T-cell (primary cell): ENCODE measurements at places on chromosomes 11 and 22. TPM values are rescaled to one million over a fixed set of nuclear protein-coding genes. Genes with fewer than 3 reads are reported as not detected.

- no peak overlapping the region for H3K4me3 ChIP-seq
- no peaks in the 10 kb centered on the region for H3K4me1 ChIP-seq
- no peaks in the 10 kb centered on the region for H3K27me3 ChIP-seq
- H3K36me3 ChIP-seq: peaks cover 9% of the 10 kb centered on the region
- DNase-seq: no peak
These were observed 144.6 kb downstream of the ATG16L2 start for GRCh38 chr11:72958791-72959190.

ARHGAP1 gene
- total RNA-seq: 64.6 TPM

DNA sequence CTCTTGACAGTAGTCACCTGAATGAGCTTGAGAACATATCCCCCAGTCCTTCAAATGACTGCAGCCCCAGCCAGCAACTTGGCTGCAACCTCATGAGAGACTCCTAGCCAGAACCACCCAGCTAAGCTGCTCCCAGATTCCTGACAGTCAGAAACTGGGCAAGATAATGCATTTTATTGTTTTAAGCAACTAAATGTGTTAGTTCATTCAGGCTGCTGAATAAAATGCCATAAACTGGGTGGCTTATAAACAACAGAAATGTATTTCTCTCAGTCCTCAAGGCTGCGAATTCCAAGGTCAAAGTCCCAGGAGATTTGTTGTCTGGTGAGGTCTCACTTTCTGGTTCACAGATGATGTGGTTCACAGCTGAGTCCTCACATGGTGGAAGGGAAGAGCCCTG, 5.8 kb upstream of the PAMR1 start:
- peaks cover 2% of the 10 kb centered on the region for H3K27me3 ChIP-seq
- H3K27ac ChIP-seq: no peak overlapping the region
- H3K36me3 ChIP-seq: no peaks in the 10 kb centered on the region
- no peak overlapping the region for H3K4me3 ChIP-seq
- no peak for DNase-seq

- H3K4me1 ChIP-seq: no peaks in the 10 kb centered on the region
- no peaks in the 10 kb centered on the region for H3K27me3 ChIP-seq
- DNase-seq: peak; percentile 40
- peaks cover 64% of the 10 kb centered on the region for H3K36me3 ChIP-seq
These were observed 105.7 kb downstream of the MICAL2 start for GRCh38 chr11:12216041-12216451.

ANO1 gene
- not detected for total RNA-seq

DNA sequence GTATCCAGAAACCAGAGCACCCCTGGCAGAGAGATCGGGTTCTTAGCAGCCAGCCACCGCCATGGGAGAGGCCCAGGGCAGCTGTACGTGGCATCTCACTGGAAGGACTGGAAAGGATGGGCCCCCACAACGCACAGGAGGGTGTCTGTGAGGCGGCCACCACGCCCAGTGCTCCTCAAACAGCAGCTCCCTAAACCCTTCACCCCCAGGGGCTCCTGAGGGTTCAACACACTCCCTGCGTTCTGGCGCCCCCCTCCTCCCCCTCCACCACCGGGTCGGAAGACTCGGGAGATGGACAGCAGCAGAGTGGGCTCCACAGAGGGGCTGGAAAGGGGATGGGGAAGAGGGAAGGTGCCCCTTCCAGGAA, 1.1 kb downstream of the MAPK12 start:
- no peak overlapping the region for H3K4me3 ChIP-seq
- peaks cover 18% of the 10 kb centered on the region for H3K4me1 ChIP-seq
- no peaks in the 10 kb centered on the region for H3K36me3 ChIP-seq
- no peak for DNase-seq
- H3K27ac ChIP-seq: no peak overlapping the region

DNA sequence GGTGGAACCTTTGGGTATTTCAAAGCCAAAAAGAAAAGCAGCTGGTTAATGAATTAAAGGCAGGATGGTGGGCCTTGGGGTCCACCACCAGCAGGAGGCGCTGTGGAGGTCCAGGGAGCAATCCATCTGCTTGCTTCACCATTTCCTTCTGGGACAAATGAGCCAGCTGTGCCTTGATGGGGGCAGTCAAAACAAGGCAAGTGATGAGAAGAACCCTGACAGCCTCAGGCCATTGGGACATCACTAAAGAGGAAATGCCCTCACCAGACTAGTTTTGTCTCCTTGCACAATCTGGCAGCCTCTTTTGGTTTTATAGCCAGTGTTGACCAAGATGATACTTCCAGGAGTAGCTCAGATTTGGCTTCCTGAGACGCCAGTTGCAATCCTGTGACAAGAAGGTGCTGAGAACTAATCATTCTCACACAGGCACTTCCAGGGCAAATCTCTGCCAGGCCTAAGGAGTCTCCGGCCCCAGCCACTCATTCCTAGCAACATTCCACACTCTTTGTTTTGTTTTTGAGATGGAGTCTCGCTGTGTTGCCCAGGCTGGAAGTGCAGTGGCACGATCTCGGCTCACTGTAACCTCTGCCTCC, 38.2 kb upstream of the WEE1 start:
- no peak overlapping the region for H3K27ac ChIP-seq
- no peaks in the 10 kb centered on the region for H3K27me3 ChIP-seq
- DNase-seq: peak; percentile 67
- H3K4me1 ChIP-seq: no peaks in the 10 kb centered on the region
- no peaks in the 10 kb centered on the region for H3K36me3 ChIP-seq
- H3K4me3 ChIP-seq: no peak overlapping the region

TMEM225 gene
- total RNA-seq: not detected

OPCML gene
- not detected for total RNA-seq

DNA sequence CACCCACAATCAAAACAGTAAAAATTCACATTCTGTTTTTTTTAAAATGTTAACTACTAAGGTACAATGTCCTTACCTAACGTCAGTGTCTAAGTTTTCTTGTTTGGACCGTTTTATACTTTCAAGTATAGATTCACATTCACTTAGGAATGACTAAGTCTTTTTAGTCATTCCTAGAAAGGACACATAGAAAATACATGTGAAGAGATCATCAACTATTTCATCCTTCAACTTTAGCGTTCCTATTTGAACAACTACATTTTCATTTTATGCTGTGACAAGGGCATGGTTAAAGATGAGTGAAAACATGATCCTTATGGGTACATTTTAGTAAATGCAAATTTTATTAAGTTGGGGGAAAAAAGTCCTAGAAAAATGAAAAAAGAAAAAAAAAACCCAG, 62.8 kb downstream of the DDX10 start:
- DNase-seq: no peak
- H3K36me3 ChIP-seq: peaks cover 9% of the 10 kb centered on the region
- H3K27ac ChIP-seq: no peak overlapping the region
- H3K4me1 ChIP-seq: no peaks in the 10 kb centered on the region
- no peak overlapping the region for H3K4me3 ChIP-seq

FUT4 gene
- total RNA-seq: 6.5 TPM
